ENCODE measurements at places on chromosomes 4 and X.

- no peak for DNase-seq
These were observed 74.1 kb downstream of the SMARCA1 start for GRCh38 chrX:129449148-129449547.

- no peak for DNase-seq
These were observed 20.7 kb downstream of the TMA16 start for GRCh38 chr4:163515198-163515597.

- no peak for DNase-seq
These were observed 37.9 kb downstream of the LDB2 start for GRCh38 chr4:16860516-16860915.

- no peak for DNase-seq
These were observed 158.0 kb upstream of the MED14 start for GRCh38 chrX:40893251-40893910.

GRCh38 chrX:3029129-3029528 is 12.1 kb upstream of the ARSF start:
- no peak for DNase-seq

- DNase-seq = no peak
These were observed 20.8 kb upstream of the MRFAP1 start for GRCh38 chr4:6619466-6620255.

GRCh38 chr4:121148000-121148399 is 16.1 kb downstream of the TNIP3 start:
- no peak for DNase-seq

DNA sequence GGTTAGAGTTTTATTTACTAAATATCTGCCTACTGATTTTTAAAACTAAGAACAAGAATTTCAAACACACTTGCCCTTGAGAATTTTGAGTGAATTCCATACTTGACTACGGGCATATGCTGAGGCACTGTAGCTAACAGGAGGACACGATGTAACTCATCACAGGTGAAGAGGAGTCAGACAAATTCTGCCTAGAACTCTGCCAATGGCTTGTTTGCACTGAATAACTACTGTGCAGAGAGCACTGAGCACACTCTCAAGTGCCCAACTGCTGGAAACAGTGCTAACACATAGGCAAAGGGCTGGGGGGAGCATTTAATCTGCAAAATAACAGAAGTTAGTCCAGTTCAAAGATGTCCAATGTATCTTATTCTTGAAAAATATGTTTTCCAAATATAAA is 104.4 kb downstream of the WDFY3 start:
- DNase-seq = no peak

GRCh38 chr4:123415977-123416376 is 19.4 kb downstream of the SPRY1 start:
- DNase-seq = no peak

DNA sequence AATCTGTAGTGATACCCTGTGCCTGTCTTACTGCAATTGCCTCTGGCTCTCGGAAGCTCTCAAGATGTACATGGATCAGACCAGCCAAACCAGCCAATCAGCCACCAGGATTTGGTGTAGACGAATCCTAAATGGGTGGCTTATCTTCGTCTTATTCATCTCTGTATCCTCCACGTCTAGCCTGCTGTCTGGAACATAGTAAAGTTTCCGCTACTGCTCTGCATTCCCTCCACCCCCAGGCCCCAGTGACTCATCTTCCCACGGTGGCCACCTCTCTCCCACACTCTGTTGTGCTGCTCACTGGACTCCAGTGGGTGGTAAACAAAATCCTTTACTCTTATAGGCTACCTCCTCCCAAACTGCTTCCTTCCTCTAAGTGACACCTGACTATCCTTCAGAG is 37.8 kb downstream of the SEPTIN6 start:
- peak; percentile 53 for DNase-seq

DNA sequence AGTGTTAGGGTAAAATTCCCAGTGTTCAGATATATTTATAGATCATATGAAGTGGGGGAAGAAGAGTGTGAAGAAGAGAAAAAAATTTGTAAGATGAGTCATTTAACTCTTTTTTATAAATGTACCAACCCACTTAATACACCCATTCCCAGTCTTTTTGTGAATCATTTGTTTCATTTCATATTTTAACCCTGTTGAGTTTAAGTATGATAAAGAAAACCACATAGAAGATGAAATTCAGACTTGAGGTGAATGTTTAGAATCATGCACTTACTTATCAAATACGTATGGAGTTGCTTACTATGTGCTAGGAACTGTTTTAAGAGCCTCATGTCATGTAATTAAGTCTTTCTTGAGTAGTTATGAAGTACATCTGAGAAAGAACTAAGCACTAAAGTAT is 56.6 kb upstream of the DAPP1 start:
- no peak for DNase-seq

DNA sequence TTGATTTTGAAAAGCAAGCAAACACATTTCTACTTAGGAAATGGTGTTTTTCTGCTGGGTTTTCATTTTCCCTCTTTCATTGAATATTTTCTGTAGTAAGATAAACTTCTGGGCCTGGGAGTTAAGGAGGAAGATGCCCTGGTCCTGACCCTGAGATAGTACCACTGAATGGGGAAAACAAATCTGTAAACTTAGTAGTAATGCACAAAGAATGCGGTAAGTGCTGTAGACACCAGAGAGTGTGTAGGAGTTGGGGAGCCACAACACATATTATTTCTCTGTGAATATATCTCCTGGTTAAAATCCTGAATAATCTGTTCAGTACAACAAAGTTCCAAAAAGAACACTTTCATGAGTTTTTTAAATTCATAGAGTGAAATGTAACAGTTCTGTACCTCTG is 178.3 kb downstream of the MAPK10 start:
- DNase-seq = no peak

GRCh38 chr4:135900956-135901355 is 1631.3 kb downstream of the PCDH18 start:
- no peak for DNase-seq

GRCh38 chr4:153062652-153063168 is 126.6 kb downstream of the FHDC1 start:
- no peak for DNase-seq

DNA sequence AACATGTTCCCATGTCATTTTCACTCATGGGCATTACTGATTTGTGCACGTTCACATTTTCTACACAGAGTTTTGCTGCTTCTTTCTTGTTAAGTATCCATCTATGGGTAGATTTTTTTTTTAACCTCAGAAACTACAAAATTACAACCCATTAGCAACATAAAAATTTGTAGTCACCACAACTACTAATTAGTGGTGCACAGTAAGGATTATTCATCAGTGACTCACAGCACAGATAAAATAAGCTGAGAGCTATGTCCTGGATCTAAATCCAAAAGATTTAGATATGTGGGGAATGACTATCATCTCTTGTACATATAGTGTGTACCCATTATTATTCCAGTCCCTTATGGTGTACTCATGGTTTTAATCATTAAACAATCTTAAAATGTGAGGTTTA is 19.7 kb upstream of the AMELX start:
- no peak for DNase-seq

- no peak for DNase-seq
These were observed 1.2 kb downstream of the ELF2 start for GRCh38 chr4:139175646-139176301.

- no peak for DNase-seq
These were observed 31.9 kb downstream of the APLN start for GRCh38 chrX:129622757-129623301.

GRCh38 chrX:38891641-38892413 is 90.6 kb downstream of the MID1IP1 start:
- DNase-seq = no peak

DNA sequence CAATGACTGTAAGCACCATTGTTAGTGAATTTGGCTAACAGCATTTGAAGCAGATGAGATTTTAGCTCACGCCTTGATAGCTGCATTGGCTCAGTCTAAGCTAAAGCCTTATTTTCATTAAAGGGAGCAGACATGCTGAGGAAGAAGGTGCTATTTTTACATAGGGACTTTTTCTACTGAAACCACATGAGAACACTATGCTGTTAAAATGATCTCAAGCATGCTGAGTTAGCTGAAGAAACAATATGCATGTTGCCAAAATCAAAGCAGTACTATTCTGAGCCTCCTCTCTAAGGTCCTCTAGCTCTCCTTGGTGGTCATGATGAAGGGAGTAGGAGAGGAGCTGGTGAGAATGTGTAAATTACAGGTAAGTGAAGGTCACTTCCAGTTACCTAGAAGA is 134.4 kb upstream of the JADE1 start:
- DNase-seq = no peak

- DNase-seq = no peak
These were observed 119.5 kb downstream of the GLRA3 start for GRCh38 chr4:174709526-174709925.

DNA sequence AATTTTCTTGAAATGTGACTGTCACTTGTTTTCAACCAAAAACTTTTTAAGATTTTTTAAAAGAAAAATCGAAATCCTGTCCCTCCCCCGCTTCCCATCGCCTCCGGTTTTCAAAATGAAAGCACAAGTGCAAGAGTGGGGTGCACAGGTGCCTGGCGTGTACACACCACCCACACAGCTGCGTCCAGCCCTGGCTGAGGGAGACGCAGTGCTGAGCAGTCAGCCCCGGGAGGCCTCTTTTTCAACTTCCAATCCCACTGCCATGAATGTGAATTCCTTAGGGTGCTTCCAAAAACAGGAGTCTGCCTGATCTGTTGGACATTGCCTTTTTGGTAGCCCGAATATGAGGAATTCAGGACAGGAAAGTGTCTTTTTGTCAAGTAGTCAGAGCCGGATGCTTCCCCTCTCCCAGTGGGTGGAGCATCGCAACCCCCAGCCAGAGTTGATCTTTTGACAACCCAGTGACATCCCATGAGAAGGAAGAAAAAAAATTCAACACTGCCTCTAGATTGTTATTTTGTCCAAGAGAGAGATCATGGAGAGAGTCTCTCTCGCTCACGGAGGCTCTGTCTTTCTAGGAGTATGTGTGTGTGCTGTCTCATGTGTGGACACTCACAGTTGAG is 8.9 kb downstream of the PRRG3 start:
- DNase-seq = no peak

DNA sequence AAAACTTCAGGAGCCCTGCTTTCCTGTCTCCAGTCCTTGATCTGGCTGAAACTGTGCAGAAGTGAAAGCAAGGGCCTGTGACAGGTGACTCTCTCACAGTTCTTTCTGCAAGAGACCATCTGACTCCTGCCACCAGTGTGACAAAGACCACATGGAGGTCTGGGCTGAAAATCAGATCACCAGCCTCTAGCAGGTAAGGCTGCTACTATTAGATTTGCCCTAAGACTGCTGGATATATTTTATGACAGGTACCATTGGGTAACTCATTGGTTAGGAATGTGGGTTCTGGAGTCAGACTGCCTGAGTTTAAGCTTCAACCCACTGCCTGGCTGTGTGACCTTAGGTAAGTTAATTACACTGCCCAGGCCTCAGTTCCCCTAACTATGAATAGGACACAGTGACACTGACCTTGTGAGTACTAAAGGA is 163.3 kb upstream of the SLC7A11 start:
- no peak for DNase-seq

GRCh38 chrX:71998836-71999509 is 88.3 kb downstream of the NHSL2 start:
- DNase-seq = peak; percentile 58

DNA sequence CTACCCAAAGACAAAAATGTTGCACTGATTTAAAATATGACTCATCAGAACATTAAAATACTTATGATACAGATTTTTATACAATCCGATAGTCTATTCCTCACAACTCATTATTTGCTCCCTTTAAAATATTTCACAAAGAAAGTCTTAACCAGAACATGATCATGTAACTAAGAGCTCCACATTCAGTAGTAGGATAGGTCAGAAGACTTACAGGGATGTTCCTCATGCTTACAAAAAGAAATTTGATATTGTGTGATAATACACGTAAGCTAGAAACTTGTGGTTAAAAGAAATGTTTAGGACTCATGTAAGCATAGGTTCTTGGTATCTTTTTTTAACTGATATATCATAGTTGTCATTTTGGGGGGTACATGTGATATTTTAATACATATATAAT is 235.9 kb downstream of the PALLD start:
- no peak for DNase-seq

- no peak for DNase-seq
These were observed 48.0 kb upstream of the CASK start for GRCh38 chrX:41971346-41971745.

DNA sequence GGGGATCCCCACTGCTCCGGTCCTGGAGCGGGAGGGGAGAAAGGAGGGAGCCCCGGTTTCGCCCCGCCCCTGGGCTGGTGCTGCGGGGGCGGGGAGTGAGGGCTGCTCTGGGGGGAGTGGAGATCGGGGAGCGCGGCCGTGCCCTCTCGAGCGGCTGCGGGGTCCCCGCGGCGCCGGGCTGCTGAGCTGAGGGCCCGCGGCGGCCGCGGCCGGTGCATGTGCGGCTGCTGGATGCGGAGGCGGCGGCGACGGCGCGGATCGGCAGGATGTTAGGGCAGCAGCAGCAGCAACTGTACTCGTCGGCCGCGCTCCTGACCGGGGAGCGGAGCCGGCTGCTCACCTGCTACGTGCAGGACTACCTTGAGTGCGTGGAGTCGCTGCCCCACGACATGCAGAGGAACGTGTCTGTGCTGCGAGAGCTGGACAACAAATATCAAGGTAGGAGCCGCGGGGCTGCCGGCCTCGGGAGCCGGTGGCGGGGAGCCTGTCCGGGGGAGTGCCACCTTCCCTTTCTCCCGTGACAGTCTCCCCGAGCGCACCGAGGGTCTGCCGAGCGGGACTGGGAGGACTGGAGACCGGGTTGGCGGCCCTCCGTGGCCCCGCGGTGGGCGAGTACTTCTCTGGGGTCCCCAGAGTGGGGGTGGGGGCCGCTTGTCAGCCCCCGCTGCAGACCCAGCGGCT is at the start of gene ING2:
Gene ING2, plus strand, starts transcription at position 129 of the 681 bp plus-strand sequence. Its CDS starts 138 bp downstream, at position 267.
- DNase-seq = peak; percentile 84

GRCh38 chrX:140701480-140701879 is 8.1 kb upstream of the LINC00632 start:
- peak; percentile 22 for DNase-seq

GRCh38 chrX:147884958-147885357 is 26.8 kb upstream of the FMR1 start:
- no peak for DNase-seq

DNA sequence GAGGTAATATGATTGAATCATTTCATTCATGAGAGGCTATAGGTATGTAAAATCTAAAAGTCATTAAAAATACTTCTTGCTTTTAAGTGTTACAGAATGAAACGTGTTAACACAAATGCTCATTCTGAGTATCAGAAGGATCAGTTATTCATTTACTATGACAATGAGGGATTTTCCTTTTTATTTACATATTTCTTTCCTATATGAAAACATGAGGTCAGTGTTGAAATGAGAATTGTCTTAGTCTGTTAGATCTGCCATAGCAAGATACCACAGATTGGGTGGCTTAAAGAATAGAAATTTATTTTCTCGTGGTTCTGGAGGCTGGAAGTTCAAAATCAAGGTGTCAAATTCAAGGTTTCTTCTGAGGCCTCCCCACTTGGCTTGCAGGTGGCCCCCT is 181.2 kb downstream of the ARHGAP10 start:
- DNase-seq = no peak

GRCh38 chrX:153414856-153415510 is 3.7 kb downstream of the ZFP92 start:
- DNase-seq = no peak

GRCh38 chr4:145884775-145885174 is 53.8 kb downstream of the ZNF827 start:
- DNase-seq = no peak

GRCh38 chrX:39883666-39884065 is 214.1 kb downstream of the BCOR start:
- no peak for DNase-seq
